ENCODE measurements at places on chromosomes 16 and 17.

- no peak for DNase-seq
Measured at GRCh38 chr17:40445751-40446468, 2.7 kb downstream of the IGFBP4 start.

- no peak for DNase-seq
Measured at GRCh38 chr16:84925092-84925772, 86.1 kb downstream of the ZDHHC7 start.

DNA sequence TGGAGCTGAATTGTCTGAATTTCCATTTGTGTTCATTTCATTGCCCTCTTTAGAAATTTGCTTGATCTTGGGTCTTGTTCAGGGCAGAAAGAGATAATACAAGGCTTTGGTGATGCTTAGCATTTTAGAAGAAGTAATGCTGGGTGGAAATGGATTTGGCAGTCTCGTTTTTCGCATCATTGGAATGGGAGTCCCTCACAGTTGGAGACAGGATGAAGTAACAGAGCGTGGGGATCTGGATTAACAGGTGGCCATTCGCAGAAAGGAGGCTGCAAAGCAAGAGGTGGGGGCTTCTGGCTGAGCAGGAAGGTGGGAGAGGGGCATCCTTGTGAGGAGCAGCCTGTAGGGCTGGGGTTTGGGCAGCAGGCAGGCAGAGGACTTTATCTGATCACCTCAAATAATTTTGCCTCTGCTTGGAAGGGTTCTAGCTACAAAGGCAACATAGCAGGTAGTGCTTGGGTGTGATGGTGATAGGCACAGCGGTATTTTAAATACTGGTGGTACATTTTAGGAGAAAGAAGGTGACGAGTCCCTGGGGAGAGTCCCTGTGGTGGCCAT, 17.0 kb downstream of the KSR1 start:
- no peak for DNase-seq

DNA sequence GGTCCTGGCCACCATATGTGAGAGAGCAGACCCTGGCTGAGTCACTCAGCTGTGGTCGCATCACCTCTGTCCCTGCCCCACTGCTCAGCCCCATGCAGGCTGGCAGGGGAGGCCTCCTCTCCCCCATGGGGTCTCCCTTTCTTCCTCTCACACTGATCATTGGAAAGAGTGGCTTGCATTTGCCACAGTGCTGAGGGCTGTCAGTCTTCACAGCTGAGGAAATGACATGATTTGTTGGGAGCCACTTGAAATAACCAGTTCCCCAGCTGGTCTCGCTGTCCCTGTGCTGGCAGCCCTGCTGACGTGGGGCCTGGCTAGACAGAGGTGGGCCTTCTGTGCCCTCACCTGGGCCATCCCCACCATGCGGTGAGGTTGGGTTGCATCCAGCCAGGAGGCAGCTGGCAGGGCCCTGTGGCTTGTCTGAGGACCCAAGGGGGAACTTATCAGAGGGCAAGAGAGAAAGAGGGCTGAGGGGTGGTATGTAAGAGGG, 30.1 kb upstream of the MED9 start:
- no peak for DNase-seq

GRCh38 chr17:75394332-75394918, 11.1 kb downstream of the GRB2 start:
- no peak for DNase-seq

DNA sequence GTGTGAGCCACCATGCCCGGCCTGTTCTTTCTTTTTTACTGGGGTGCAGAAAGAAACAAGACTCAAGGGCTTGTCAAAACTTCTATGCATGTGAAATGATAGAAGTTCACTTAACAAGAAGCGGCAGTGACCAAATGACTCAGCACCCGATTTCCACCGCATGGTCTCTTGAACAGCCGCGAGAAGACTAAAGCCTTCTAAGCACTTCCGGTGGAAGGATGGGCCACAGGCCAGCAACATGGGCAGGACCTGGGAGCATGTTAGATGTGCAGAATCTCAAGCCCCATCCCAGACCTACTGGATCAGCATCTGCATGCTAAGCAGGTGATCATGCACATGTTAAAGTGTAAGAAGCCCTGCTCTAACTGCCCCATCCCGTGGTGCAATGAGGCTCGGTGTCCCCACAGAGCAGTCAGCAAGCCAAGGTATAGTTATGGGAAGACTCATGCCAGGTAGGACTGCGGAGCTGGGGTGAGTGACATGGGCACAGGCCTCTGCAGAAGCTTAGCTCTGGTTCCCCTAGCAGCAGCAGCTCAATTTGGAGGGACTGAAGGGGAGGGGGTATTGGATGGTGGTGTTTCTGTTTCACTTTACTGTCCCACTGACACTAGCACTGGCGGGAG, 88.5 kb upstream of the HNF1B start:
- DNase-seq, result no peak

GRCh38 chr17:75959051-75959838, 18.4 kb upstream of the FBF1 start:
- no peak for DNase-seq

- DNase-seq, result no peak
Measured at GRCh38 chr17:81050645-81051625, 16.0 kb downstream of the BAIAP2 start.

- DNase-seq, result no peak
Measured at GRCh38 chr16:69204172-69204571, 17.2 kb downstream of the SNTB2 start.

GRCh38 chr16:21264571-21265036, 13.5 kb downstream of the CRYM start:
- no peak for DNase-seq

DNA sequence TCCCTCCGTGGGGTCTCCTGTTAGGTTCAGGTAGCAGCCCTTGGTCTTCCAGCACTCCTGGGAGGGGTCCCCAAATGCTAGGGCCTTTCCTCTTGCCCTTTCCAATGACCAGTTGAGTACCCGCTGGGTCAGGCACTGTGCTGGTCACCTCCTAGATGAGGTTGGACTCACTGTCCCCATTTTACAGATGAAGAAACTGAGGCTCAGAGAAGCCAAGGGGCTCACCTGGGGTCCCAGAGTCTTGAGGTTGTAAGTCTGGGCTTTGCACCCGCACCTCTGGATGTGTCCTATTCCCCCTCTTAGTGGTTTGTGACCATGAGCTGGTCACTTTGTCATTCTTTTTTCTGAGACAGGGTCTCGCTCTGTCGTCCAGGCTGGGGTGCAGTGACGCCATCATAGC, 1.4 kb upstream of the CASKIN1 start:
- DNase-seq, result no peak

GRCh38 chr16:28883221-28883996, 5.1 kb downstream of the ATP2A1 start:
- DNase-seq, result no peak

GRCh38 chr16:73383988-73384365, 336.0 kb upstream of the ZFHX3 start:
- no peak for DNase-seq

DNA sequence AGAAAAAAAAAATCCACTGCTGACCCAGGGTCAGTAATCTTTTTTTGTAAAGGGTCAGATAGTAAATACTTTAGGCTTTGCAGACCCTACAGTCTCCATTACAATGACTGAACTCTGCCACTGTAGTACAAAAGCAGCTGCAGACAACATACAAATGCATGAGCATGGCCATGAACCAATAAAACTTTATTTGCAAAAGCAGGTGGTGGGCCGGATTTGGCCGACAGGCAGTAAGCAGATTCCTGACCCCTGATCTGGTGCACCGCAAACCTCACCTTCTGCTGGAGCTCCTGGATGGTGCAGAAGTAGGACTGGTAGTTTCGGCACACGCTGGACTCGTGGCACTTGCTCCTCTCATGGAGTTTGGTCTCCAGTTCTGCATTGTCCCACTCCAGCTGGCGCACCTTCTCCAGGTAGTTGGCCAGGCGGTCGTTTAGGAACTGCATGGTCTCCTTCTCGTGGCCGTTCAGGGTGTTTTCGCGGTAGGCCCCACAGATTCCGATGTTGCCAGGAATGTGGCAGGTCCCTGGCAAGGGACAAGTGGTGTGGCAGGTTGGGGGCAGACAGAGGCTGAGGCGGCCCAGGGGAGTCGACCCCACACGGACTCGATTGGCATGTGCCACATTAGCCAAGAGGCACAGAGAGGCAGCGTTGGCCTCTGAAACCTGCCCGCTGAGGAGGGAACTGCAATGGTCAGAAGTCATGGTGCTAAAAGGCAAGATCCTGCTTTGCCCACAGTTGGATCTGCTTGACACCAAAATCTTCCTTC, 13.1 kb downstream of the KRT37 start:
- DNase-seq, result no peak

GRCh38 chr16:83850947-83851346, 43.2 kb downstream of the HSBP1 start:
- DNase-seq, result no peak

DNA sequence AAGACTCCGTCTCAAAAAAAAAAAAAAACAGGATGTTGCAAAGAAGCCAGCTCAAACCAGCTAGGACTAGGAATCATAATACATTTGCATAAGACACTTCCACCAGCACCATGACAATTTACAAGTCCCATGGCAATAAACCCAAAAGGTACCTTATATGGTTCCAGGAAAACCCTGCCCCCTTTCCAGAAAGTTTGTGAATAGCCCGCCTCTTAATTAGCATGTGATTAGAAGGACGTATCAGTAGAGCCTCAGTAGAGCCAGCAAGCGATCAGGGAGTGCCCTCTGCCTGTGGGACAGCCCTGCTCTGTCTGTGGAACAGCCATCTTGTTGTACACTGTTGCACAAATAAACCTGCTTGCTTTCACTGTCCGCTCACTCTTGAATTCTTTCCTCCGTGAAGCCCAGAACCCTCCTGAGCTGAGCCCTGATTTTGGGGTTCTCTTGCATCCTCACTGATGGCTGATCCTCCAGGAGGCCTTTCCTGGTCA, 14.0 kb downstream of the NUPR1 start:
- DNase-seq, result no peak

GRCh38 chr16:66186251-66186785, 180.2 kb upstream of the CDH5 start:
- DNase-seq, result no peak

- no peak for DNase-seq
Measured at GRCh38 chr16:67120025-67120424, 10.3 kb downstream of the PHAF1 start.

DNA sequence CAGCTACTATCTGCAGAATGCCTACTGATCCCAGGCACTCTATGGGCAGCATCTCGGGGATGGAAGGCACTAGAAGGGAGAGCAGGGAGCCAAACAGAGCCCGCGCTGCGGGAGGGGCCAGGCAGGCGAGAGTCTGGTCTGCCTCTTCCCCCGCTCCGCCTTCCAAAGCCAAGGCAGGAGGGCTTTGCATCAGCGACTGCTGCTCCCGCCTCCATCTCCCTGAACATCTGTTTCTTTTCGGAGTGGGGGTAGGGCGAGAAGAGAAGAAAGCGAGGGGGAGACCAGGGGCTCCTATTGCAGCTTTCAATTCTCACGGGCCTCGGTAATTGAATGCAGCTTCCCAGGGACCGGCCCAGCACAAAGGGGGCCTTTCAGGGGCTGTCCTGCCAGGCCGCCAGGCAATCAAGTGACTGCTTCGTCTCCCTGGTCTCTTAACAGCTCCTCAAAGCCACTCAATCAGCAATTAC, 31.4 kb upstream of the CDC42EP4 start:
- peak; percentile 55 for DNase-seq

- no peak for DNase-seq
Measured at GRCh38 chr16:61296305-61296704, 739.9 kb downstream of the CDH8 start.

GRCh38 chr16:85248342-85248741, 136.1 kb upstream of the CIBAR2 start:
- no peak for DNase-seq

DNA sequence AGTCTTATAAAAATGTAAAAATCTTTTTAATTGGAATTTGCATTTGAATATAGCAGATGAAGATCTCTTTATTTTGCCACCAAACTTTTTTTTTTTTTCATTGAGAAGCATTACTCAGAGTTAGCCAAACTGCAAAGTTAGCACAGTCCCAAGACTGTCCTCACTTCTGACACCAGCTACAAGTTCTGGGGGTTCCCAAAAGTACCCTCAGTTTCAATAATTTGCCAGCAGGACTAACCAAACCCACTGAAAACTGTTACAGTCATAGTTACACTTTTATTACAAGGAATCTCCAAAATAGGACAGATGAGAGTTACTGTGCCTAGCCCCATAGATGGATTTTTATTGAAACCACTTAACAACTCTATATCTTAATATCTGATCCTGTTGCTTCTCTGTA, 144.1 kb downstream of the CHD9 start:
- DNase-seq, result no peak

DNA sequence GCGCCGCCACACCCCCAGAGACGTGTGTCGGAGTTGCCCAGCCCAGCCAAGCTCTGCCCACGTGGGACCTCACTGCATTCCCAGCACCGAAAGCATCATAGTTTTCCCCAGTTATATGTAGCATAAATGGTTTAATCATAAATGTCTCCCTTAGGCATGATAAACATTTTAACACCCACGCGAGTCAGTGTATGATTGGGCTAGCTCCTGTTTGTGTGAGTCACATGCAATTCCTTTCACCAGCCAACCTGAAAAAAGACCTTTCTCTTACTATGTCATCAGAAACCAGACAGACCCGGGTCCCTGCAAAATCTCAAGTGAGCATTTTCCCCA, 9.2 kb downstream of the TAF1C start:
- no peak for DNase-seq

DNA sequence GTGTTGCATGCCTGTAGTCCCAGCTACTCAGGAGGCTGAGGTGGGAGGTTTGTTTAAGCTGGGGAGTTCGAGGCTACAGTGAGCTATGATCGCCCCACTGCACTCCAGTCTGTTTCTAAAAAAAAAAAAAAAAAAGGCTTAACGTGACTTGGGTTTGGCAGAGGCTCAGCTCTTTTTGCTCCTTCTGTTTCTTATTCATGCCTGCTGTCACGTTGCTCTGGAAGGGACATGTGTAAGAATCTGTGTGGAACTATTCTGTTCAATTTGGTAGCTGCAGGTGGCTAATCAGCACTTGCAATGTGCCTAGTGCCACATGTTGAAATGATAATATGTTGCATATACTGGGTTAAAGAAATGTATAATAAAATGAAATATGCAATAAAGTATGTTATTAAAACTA, 20.9 kb upstream of the SYT17 start:
- DNase-seq, result no peak

DNA sequence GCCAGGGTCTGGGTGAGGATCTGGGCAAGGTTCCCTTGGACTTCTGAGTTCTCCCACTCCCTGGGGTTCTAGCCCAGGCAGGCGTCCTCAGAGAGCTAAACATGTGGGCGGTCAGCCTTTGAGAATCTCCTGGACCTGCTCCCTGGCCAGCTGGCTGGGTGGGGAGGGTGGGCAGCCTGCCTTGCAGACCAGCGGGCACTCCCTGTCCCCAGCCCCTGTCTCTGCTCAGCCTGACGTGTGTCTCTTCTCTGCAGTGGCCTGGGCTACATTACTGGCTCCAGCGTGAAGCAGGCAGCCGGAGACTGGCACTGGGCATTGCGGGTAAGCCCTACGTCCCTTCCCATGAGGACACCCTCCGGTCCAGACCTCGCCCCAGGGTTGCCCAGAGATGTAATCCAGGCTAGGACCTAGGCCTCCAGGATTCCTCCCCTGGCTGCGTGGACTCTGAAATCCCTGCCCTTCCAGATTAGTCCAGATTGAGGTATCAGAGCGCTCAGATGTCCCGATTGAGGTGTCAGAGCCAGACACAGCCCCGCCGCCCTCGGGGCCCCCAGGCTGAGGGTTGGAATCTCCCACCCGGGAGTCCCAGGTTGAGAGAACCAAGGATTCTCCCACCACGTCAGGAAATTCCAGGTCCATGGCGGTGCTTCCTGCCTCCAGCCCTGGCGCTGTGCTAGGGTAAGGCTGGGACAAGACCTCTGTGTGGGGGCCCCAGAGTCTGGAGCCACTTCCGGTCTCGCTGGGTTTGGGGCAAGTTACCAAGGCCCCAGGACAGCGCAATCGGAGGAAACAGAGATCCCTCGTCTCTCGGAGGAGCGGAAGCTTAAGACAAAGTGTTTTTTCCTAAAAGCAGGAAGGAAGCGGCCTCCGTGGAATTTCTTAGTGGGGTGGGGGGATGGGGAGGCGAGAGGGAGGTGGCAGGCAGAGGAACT, 24.1 kb downstream of the MYBBP1A start:
- DNase-seq, result no peak
